ENCODE measurements at places on chromosomes 11 and 22.
A peak's percentile ranks its signal among the peaks of the same experiment; 100 is the strongest.

- DNase-seq, result no peak
Measured at GRCh38 chr11:42043312-42043711, 583.9 kb upstream of the LRRC4C start.

- DNase-seq, result no peak
Measured at GRCh38 chr22:34814260-34815025, 251.5 kb upstream of the ISX start.

- DNase-seq, result peak; percentile 7
Measured at GRCh38 chr11:107705027-107705426, 6.8 kb downstream of the SLN start.

GRCh38 chr11:132258875-132259274 is 888.5 kb downstream of the NTM start:
- no peak for DNase-seq

DNA sequence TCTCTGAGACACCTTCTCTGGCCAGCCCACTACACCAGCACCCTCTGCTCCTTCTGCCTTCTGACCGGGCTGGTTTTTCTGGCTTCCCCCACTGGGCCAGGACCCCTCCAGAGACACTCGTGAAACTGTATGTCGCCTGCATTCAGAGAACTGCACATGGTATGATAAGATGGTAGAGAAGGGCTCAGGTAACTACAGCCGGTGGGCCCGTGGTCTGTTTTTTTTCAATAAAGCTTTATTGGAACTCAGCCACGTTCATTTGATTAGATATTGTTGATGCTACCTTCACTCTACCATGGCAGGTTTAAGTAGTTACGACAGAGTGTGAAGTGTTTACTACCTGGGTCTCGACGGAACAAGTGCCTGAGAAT is 514.0 kb downstream of the TBC1D22A start:
- no peak for DNase-seq

DNA sequence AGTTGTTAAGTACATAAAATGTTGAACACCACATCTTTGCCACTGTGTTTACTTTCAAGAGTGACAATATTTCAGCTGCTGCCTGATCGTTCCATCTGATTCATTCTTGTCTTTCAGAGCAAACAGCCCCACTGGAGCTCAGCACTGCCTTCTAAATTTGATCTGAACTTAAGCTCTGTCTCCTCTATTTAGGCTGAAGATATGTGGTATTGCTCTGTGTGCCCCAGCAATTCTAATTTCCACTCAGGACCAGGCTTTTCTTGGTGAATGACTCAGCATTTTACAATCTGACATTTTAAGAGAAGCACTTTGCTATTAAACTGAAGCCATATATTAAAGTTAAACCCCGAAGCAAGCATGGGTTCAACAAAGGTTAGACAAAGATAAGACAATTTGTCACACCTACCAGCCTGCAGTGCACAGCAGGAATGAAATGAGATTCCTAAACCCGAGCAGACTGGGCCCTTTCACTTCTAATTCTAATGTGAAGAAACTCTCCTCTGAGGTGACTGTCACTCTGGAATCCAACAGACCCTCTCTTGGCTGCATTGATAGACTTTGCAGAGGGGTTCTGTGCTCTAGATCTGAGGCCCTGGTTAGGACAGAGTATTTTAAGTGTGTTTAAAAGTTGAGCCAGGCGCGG is 41.7 kb upstream of the PLET1 start:
- DNase-seq, result no peak

- no peak for DNase-seq
Measured at GRCh38 chr11:69684651-69685050, 9.5 kb upstream of the LTO1 start.

DNA sequence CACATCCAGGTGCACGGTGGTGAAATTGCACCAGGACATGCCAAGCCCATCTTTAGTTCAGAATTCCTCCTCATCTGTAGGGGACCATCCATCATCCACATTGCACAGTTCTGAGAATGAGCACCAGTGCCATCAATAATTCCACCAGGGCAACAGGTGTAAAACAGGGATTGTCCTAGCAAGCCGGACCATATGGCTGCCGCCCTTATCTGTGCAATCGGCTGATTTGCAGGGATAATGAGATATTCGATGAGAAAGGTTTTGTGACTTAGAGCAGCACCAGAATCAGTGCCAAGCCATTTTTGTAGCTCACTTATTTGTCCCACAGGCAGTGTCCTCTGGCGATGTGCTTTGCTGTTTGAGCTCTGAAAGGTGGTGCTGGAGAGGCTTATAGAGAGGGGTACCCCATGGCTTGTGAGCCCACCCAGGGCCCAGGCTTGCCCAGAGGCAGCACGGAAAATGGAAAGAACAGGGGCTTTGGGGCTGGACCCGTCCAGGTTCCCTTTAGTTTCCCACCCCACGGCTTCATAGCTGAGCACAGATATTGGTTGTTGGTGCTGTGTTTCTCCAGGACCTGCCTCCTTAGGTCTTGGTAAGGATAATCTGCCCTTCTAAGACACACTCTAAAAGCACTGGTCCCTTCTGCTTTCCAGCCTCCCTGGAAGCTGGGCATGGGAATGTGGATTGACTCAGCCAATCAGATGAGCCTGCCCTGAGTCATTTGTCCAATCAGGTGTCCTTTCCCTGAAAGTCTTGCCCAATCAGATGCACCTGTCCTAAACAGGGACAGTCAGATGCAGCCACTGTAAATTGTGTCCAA is 84.0 kb upstream of the SHANK2 start:
- DNase-seq, result no peak

- DNase-seq, result peak; percentile 24
Measured at GRCh38 chr11:61588728-61589191, 7.9 kb upstream of the SYT7 start.

GRCh38 chr11:63761931-63762653 is 6.5 kb downstream of the ZFTA start:
- peak; percentile 13 for DNase-seq

- no peak for DNase-seq
Measured at GRCh38 chr11:85884581-85885021, 29.4 kb downstream of the CCDC83 start.

DNA sequence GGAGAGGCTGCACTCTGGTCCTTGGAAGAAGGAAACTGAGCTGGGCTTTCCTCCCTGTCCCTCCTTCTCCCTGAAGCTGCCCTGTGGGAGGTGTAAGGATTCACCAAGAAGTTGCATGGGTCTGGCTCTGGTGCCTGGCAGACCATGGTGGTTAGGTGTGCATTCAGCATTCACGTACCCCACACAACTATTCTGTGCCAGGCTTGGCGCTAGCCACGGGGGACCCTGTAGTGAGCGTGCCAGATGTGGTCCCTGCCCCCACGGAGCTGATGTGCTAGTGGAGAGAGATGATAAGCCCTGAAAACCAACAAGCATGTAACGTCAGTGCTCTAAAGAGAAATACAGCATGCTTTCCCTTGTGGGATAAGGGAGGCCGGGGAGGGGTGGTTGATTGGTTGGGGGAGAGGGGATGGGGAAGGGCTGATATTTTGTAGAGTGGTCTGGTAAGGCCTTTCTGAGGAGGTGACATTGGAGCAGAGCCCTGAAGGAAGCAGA is 48.9 kb downstream of the CD82 start:
- no peak for DNase-seq

DNA sequence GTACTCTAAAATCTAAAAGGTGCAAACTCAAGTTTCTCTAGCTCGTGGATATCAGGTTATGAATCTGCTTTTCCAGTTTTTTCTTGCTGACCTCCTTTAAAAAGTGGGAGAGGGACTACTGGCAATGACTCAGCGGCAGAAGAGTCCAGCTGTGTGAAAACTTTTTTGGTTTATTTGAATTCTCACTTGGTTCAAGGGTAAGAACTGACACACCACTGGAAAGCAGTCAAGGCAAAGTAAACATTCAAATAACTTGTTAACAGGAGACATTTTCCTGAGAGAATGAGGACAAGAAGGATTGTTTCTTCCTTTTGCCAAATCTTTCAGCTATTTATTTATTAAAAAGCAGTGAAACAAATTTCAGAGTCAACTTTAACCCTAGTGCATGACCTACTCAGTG is 36.1 kb downstream of the CDON start:
- no peak for DNase-seq

DNA sequence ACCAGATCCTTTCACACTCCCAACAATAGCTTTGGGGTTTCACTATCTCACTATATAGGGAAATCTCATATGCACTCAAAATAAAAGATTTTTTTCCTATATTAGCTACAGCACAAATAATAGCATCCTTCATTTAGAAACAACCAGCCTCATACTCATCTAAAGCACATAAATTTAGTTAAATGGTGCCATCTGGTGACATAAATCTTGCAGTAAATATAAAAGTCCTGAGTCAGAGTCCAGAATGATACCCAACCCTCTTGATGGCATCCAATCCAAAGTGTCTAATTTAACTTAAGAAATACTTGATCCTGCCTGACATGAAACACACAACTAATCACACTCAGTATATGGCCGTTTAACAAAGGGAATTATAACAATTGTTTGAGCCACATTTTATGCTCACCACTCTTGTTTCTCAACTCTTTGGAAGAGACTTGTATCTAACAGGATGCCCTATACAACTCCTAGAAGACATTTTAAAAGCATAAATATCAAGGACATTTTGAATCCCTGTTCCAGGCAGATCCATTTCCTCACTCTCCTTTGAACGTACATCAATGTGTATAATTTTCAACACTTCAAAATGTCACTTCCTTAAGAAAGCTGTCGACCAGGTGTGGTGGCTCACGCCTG is 36.2 kb downstream of the DLG2 start:
- peak; percentile 47 for DNase-seq

GRCh38 chr11:21174781-21175180 is 505.4 kb downstream of the NELL1 start:
- no peak for DNase-seq

DNA sequence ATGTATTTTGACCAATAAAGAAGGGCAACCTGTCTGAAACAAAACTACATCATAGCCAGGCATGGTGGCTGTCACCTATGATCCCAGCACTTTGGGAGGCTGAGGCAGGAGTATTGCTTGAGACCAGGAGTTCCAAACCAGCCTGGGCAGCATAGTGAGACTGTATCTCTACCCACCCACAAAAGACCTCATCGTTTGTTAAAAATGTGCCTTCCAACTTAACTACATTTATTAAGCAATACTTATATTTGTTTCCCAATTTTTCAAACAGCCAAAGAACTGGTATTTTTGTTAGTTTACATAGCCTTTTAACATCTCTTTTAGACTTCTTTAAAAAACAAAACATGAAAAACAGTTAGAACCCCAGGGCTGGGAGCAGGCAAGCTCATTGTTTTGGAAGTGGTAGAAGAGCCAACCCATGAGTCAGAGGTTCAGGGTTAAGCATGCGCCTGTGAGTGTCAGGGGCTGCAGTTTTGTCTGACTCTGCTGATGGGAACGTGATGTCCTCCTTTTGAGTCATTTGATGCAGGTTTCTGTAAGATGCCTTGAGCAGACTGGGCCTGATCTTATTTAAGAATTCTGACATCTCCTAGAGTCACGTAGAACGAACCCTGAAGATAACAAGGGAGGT is 53.9 kb upstream of the CRTAM start:
- no peak for DNase-seq

- DNase-seq, result no peak
Measured at GRCh38 chr11:2348986-2349385, 28.1 kb upstream of the CD81 start.

DNA sequence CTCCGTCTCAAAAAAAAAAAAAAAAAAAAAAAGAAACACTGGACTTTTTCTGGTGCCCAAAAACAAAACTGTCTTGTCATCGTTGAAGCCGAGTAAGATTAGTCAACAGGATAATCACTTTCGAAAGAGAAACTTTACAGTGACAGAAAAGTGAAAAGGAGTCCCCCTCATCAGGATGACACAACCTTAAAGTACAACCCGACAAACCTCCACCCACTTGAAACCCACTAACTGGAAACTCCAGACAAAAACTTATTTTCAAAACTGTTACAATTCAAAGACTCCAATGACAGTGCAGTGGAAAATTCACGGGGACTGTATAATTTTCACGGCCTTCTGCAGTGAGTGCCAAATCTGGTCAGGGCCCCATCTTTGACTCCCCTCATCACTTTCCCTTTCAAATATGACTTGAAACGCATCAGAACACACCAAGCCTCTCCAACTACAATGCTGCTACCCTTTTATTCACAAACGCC is 1.3 kb downstream of the DENND5A start:
- DNase-seq, result peak; percentile 80

DNA sequence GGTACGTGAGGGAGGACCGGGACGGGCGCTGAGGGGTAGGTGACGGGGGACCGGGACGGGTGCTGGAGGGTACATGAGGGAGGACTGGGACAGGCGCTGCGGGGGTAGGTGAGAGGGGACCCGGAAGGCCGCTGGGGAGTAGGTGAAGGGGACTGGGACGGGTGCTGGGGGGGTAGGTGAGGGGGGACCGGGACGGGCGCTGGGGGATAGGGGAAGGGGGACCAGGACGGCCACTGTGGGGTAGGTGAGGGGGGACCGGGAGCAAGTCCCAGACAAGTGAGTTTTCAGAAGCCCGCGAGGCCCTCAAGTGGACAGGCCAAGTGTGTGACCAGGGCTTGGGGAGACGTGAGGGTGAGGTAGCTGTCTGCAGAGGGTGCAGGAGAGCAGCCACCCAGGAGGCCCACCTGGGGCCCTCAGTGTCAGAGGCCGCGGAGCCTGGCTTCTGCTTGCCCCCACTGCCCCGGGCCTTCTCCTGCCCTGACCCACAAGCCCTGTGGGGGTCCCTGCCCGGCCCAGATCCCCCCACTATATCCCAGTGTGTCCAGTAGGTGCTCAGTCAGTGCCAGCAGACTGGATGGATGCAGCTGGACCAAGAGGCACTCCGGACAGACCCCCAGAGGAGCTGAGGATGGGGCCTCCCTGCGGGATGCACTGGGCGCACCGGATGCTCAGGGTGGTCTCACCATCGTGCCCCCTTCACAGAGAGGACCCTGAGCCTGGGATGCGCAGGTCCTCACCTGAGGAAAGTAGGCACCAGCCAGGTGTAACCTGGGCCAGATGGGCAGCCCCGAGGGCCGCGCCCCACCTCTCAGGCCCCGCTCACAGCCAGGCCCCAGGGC is 44.2 kb upstream of the TH start:
- DNase-seq, result no peak
